Calu3 (cell line): ENCODE measurements at places on chromosomes 13 and 19.
A peak's percentile ranks its signal among the peaks of the same experiment; 100 is the strongest.

DNA sequence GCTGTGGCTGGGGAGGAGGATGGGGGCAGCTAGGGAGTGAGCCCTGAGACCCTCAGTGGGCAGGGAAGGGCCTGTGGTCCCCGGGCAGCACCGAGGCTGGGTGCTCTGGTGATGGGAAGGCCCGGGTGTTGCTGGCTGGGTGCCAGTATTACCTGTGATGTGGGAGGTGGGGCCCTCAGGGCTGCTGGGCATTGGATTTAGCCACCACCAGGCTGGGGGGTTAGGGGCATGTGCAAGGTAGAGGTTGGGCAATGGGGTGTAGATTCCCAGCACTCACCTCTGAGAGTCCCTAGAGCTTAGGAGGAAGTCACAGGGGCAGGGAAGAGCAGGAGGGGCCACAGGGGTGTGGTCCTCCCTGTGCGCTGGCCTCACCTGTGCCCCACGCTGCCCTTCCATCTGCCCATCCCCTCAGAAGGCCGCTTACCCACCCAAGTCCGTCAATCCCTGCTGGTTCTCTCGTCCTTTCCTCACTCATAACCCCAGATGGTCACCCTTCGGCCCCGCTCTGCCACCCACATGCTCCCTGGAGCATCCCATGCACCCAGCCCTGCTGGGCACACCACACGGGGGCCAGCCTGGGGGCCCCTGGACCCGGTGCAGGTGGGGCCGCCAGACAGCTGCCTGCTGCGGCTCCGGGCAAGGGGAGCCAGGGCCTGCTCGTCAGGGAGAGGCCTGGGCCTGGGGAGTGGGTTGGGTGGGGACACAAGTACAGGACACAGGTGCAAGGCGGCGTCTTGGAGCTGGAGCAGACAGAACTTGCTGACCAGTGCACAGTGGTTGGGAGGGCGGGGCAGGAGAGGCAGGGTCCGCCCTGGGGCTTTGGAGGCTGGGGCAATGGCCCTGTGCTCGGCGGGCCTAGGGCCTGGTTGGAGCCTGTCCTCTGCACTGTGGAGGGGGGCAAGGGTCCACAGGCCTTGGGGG is 12.5 kb downstream of the EPN1 start:
- no peak for DNase-seq

DNA sequence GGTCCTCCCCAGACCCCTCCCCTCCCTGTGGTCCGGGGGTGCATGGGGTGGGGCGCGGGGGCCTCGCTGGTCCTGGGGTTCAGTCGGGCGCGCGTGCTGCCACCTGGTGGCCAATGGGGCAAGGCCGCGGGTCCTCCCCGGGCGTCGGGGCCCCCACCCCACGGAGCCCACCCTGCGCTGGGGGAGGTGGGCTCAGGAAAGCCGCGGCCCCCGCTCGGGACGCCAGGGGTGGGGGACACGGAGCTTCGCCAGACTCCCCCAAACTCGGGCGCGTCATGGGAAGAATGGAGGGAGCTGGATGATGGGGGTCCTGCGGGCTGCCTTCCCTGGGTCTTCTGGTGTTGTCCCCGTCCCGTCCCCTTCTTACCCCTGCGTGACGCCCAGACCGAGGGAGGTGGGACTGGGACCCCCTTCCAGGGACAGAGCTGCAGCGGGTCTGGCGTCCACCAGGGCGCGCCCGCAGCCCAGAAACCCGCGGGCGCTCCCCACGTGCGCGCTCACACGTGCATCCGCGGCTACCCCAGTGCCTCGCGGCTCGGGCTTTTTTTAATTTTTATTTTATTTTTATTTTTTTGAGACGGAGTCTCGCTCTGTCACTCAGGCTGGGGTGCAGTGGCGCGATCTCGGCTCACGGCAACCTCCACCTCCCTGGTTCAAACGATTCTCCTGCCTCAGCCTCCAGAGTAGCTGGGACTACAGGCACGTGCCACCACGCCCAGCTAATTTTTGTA is 19.8 kb upstream of the TCF3 start:
- DNase-seq: peak; percentile 56

DNA sequence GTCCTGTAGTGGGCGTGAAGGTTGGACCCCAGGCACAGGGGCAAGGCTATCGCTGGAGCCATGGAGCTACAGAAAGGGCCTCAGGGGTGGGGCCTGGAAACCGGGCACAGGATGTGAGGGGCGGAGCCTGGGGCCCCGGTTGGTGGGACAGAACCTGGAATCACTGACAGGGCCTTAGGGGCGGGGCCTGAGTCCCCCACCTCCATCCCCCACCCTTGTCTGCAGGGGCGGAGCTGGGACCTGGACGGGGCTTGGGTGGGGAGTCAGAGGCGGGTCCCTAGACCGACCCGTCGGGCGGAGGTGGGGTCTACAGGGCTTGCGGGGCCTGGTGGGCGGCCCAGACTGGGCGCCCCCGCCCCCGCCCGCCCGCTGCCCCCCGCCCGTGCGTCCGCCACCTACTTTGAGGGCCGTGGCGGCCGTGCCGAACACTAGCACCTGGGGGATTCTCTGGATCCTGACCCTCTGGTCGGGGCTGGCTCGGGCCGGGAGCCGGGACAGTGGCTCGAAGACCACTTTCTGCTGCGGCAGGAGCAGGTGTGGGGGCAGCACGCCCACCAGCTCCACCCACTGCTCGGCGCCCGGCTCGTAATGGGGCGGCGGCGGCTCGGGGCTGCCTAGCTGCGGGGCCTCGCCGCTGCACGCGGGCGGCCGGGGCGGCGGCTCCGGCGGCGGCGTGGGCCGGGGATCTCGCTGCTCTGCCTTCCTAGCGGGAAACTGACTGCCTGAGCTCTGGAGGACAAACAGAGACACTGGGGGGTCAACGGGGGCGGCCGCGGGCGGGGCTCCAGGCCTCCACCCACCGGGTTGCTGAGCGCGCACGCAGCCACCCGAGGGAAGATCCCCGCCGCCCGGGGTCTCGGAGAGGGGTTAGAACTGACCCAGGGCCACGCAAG is 26.3 kb downstream of the DCAF15 start:
- DNase-seq: no peak

- no peak for DNase-seq
These were observed 36.1 kb downstream of the GADD45B start for GRCh38 chr19:2511991-2512390.
